ENCODE measurements at places on chromosomes 13 and 19.

GRCh38 chr19:40797963-40798682 lies 868 bp upstream of the EGLN2 start:
- DNase-seq = peak; percentile 78

- no peak for DNase-seq
These were observed 33.5 kb upstream of the TM9SF2 start for GRCh38 chr13:99467764-99468163.

GRCh38 chr19:51743405-51743804 lies 8.3 kb downstream of the FPR1 start:
- no peak for DNase-seq

DNA sequence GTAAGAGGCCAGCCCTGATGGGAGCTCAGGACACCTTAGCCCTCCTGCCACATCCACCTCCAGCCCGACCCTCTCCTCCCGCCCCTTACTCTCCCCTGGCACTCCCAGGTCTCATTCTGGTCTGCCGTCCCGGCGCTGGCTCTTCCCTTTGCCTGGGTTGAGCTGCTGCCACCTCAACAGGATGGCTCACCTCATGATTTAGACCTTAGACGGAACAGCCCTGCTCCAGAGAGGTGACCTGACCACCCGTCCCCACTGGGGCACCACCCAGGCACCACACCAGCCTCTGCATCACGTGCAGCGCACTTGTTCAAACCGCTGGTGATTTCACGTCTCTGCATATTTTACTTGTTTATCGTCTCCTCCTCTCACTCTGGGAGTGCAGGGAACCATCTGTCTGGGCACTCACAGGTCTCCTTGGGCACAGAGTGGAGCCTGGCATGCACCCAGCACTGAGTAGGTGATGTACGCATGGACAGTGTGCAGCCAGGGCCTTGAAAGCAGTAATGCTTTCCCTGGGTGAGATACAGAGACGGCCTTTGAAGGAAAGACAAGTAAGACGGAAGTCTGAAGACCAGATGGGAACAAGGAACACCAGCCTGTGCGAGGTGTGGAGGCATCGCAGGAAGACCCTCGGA lies 183.1 kb downstream of the KATNAL1 start:
- no peak for DNase-seq

- DNase-seq = no peak
These were observed 52.2 kb upstream of the CYP4F8 start for GRCh38 chr19:15562861-15563260.

DNA sequence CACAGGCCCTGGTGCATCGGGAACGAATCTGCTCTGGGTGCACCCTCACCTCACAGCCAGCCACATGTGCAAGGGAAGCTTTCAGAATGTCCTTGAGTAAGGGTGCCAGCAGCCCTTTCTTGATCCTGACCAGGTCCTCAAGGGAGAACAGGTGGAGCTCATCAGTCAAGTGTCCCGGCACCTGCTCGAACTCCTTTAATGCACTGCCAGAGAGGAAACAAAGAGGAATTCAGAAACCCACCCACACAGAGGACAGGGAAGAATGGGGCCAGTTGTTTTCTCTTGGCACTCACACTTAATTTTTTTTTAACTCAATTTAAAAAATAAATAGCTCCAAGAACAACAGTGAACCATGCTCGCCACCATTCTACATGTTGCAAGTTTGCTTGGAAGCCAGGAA lies 41.7 kb downstream of the RUBCNL start:
- no peak for DNase-seq

DNA sequence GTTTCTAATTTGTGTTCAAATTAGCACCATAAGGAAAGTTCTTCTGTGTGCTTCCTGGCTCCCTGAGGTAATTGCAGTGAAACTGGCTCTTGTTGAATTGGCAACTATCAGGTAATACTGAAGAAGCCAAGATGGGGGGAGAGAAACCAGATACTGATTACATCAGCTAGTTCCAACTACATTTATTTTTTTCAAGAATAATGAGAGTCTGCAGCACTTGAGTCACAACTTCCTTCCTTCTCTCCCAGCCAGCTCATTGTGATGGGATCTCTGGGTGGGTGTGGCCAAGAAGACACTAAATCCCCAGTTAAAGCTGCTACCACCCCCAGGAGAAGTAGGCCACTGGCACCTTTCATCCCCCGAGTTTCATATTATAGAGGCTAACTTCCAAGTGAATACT lies 100.7 kb upstream of the RXFP2 start:
- DNase-seq = no peak

- no peak for DNase-seq
These were observed 929 bp upstream of the TNFSF13B start for GRCh38 chr13:108268466-108269112.

DNA sequence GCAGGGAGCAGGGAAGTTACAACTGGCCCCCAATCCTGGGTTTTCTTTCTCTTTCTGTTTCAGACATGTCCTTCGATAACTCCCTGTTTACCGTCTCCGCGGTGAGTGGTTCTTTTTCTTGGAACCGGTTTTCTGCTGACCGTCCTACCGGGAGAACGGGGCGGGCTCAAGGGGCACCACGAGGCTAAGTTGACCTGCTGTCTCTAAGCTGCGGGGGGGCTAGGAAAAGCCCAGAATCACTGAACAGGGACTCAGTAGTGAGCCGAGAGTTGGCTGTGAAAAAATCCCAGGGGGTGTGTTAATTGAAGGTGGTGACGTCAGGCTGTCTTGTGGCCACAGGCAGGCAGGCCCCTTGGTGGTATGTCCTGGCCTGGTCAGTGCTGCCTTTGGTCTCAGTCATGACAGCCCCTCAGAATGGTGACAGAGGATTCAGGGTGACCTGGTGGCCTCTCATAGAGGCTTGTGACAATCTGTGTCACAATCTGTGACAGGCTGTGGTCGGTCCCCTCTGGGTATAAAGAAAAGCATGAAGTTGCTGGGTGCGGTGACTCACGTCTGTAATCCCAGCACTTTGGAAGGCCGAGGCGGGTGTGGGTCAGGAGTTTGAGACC lies 8.1 kb upstream of the CARM1 start:
- no peak for DNase-seq

- no peak for DNase-seq
These were observed 12.9 kb downstream of the SAE1 start for GRCh38 chr19:47143322-47144073.
